ENCODE measurements at places on chromosomes 1 and 21. TPM values are rescaled to one million over a fixed set of nuclear protein-coding genes. Genes with fewer than 3 reads are reported as not detected.

Gene NPR1
- total RNA-seq: 13.2 TPM

Gene FBXO42
- total RNA-seq: 17.5 TPM

Gene TEX38
- total RNA-seq: 0.21 TPM

DNA sequence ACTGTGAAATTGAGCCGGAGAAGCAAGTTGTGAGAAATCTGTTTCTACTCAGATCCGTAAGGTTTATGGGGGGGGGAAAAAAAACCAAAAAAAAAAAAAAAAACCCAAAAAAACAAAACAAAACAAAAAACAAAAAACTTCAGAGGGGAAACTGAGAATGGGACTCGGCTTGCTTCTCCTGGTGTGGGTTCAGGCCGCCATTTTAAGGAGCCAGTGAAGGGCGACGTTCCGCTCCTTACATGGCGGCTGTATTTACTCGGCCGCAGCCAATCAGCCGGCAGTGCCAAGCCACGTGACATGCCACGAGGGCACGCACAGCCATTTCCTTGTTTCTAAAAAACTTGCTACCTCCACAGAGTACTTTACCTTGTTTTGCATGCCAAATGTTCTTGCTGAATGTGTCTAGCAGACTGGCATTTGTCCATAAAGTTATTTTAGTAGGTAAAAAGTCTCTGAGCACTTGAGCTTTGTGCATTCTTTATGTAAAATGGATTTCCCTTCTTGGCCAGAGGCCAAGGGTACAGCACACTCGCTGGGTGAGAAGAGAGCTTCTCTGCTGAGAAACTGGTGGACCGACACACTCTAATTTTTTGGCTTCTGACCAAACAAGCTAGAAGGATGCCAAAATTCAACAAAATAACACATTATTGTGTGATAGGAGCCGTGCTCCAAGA lies 101.8 kb downstream of the NFIA start:
- H3K27ac ChIP-seq: peak overlapping the region; percentile 10
- no peak overlapping the region for H3K4me3 ChIP-seq
- peaks cover 48% of the 10 kb centered on the region for H3K4me1 ChIP-seq
- H3K27me3 ChIP-seq: no peaks in the 10 kb centered on the region
- no peaks in the 10 kb centered on the region for H3K36me3 ChIP-seq
- no peak for DNase-seq

DNA sequence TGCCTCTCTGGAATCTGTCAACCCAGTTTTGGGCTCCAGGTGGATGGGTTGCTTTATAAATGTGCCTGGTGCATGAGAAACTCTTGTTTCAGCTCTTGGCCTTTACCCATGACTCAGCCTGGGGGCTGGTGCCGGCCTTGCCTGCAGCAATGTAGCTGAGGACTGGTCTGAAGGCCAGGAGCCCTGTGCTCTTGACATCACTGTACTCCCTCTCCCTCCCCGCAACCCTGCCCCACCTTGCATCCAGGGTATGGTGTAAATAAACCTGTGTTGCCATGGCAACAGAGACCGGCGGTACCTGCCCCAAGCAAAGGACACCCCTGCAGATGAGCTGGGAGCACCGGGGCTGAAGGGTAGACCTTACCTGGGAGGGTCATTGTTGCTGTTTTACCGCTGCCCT lies 13.3 kb downstream of the FAM151A start:
- no peak overlapping the region for H3K27ac ChIP-seq
- H3K27me3 ChIP-seq: no peaks in the 10 kb centered on the region
- peaks cover 19% of the 10 kb centered on the region for H3K4me1 ChIP-seq
- DNase-seq: peak; percentile 58
- H3K4me3 ChIP-seq: no peak overlapping the region
- no peaks in the 10 kb centered on the region for H3K36me3 ChIP-seq

DNA sequence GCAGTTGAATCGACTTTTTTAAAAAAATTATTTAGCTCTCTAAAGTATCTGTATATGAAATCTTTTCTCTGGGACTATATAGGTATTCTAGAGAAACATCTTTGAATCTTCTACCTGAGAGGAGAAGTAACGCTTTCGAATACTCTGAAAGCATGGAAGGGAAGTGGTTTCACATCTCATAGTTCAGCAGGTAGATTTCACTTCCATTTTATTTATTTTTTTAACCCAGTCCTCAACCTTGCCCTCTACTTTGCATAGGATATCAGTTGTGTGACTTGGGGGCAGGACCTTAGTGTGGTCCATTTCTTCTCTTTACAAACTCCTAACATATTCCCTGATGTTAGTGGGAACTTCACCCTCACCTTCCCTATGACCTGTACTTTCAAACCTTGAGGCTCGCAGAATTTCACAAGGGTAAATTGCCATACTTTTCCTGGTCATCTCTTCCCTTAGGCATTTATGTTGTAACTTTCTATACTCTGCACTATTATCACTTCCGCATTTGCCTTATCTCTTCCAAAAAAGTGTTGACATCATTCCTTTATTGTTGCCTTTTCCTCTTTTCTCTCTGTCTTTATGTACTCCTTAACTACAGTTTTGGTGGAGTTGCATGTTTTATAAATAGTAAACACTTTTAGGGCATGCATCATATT lies 1208.5 kb upstream of the ADGRL4 start:
- H3K4me3 ChIP-seq: no peak overlapping the region
- H3K27me3 ChIP-seq: no peaks in the 10 kb centered on the region
- H3K4me1 ChIP-seq: peaks cover 25% of the 10 kb centered on the region
- H3K36me3 ChIP-seq: no peaks in the 10 kb centered on the region
- H3K27ac ChIP-seq: no peak overlapping the region

- DNase-seq: no peak
- H3K4me1 ChIP-seq: peaks cover 68% of the 10 kb centered on the region
- H3K4me3 ChIP-seq: no peak overlapping the region
- H3K27ac ChIP-seq: no peak overlapping the region
Observed at GRCh38 chr1:243727503-243728203, 122.4 kb downstream of the AKT3 start.

DNA sequence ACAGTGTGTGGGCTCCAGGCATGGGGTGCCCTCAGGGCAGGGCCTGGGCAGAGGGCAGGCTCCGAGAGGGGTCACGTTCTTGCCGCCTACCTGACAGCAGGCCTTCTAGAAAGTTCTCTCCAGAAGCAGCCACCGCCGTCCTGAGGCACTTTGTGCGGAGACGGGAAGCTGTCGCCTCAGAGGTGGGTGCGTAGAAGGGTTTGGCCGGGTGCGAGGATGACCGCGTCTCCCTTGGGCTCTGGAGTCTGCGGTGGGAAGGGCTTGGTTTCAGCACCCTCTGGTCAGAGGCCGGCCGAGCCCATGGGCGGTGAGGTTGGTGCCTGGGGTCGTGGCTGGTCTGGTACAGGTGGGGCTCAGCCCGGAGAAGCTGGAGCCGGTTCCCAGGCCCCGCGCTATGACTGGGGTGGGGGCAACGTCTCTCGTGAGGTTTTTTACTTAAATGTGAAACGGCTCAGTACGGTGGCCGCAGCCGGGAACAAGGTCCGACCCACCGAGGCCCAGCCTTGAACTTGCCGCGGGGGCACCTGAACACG lies 10.1 kb upstream of the TTLL10 start:
- peak overlapping the region; percentile 37 for H3K4me3 ChIP-seq
- H3K36me3 ChIP-seq: no peaks in the 10 kb centered on the region
- H3K27ac ChIP-seq: no peak overlapping the region

DNA sequence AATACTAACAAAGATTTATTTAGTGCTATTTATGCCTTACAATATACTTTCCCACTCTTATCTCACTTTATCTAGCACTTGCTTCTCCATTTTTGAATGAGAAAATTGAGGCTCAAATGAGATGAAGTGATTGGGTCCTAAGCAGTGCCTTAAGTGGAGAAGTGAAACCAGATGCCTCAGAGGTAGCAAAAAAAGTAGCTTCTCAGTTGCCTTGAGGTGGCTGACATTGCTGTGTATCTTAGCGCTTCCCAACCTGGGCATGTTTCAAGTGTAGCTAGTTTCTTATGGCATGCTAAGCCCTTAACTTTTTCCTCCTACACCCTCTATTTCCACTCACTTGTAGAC lies 390.4 kb downstream of the OMA1 start:
- H3K27me3 ChIP-seq: no peaks in the 10 kb centered on the region
- H3K27ac ChIP-seq: no peak overlapping the region
- H3K4me3 ChIP-seq: no peak overlapping the region
- no peak for DNase-seq
- peaks cover 14% of the 10 kb centered on the region for H3K4me1 ChIP-seq

- H3K4me3 ChIP-seq: no peak overlapping the region
- H3K27me3 ChIP-seq: no peaks in the 10 kb centered on the region
- no peaks in the 10 kb centered on the region for H3K4me1 ChIP-seq
- H3K27ac ChIP-seq: no peak overlapping the region
- H3K36me3 ChIP-seq: no peaks in the 10 kb centered on the region
- DNase-seq: no peak
Observed at GRCh38 chr1:158719664-158720063, 856 bp downstream of the OR6K3 start.

GRCh38 chr21:25578056-25578961 lies 29.0 kb downstream of the MRPL39 start:
- no peak overlapping the region for H3K4me3 ChIP-seq
- peaks cover 10% of the 10 kb centered on the region for H3K4me1 ChIP-seq
- DNase-seq: no peak
- no peak overlapping the region for H3K27ac ChIP-seq
- H3K27me3 ChIP-seq: no peaks in the 10 kb centered on the region
- peaks cover 8% of the 10 kb centered on the region for H3K36me3 ChIP-seq

- no peaks in the 10 kb centered on the region for H3K27me3 ChIP-seq
- peaks cover 20% of the 10 kb centered on the region for H3K4me1 ChIP-seq
- peak overlapping the region; percentile 7 for H3K4me3 ChIP-seq
- H3K36me3 ChIP-seq: peaks cover 34% of the 10 kb centered on the region
- DNase-seq: no peak
- no peak overlapping the region for H3K27ac ChIP-seq
Observed at GRCh38 chr1:150069923-150070322, 2.3 kb downstream of the VPS45 start.

- H3K36me3 ChIP-seq: no peaks in the 10 kb centered on the region
- peaks cover 3% of the 10 kb centered on the region for H3K27me3 ChIP-seq
- no peak overlapping the region for H3K27ac ChIP-seq
- no peak overlapping the region for H3K4me3 ChIP-seq
- DNase-seq: peak; percentile 59
Observed at GRCh38 chr1:6956488-6957159, 171.4 kb downstream of the CAMTA1 start.
